ENCODE measurements at places on chromosomes 2 and 18.
A peak's percentile ranks its signal among the peaks of the same experiment; 100 is the strongest.

DNA sequence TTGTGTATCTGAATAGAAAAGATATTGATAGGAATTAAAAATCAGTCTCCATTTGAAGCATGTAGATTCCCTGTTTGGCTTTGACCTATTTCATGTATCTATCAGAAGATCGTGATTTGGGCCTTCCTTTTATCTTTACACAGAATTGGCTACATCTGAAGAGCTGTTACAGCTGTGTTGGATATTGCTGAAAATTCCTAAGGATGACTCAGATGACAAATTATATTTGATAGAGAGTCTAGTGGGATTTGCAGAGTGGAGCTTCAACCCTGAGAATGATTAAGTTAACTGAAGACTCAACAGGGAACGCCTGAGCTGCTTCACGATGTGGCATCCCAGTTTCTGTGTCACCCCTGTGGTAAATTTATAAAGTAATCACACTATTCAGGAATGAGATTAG is 4.9 kb upstream of the COL3A1 start:
- no peak for DNase-seq

DNA sequence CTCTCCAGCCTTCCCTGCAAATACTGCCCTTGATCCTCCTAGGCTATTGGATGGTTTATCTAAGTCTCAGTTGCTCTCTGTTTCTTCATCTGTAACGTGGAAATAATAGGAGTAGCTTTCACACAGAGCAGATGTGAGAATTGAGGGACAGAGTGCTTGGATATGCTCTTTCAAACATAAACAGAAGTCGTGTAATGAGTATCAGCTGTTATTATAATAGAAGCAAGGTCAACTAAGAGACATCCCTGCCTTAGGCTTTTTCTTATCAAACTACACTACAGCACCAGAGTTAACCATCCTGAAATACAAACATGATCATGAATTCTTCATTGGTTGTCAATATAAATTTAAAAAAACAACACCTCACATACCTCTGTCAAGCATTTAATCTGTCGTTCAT is 138.2 kb downstream of the DOK6 start:
- DNase-seq: no peak

DNA sequence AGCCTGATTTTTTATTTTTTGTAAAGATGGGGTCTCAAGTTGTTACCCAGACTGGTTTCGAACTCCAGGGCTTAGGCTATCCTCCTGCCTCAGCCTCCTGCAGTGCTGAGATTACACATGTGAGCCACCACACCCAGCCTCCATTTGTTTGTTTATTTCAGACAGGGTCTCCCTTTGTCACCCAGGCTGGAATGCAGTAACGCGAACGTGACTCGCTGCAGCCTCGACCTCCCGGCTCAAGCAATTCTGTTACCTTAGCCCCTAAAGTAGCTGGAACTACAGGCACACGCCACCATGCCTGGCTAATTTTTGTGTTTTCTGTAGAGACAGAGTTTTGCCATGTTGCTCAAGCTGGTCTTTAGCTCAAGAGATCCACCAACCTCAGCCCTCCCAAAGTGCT is 27.2 kb downstream of the UBXN4 start:
- no peak for DNase-seq

GRCh38 chr2:197284956-197285355 is 25.6 kb downstream of the ANKRD44 start:
- DNase-seq: no peak

DNA sequence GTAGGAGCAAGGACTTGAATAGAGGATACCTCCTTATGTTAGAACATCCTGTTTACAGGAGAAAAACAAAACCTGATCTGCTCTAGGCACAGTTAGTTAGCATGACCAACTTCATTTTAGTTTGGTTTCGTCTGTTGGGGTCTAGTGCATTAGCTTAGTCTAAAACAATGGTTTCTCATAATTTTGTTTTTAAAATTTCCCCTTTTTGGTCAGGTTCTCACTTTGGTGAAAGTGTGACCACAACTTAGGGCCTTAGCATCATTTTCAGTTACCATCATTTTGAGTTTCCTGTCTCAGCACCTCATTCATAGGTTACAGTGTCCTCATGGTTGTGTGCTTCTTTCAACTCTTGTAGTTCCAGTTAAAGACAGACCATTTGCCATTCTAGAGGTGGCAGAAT is 1277.0 kb upstream of the SLC39A10 start:
- no peak for DNase-seq

GRCh38 chr2:137770166-137770565 is 194.1 kb upstream of the HNMT start:
- DNase-seq: no peak

GRCh38 chr2:120631724-120632123 is 103.9 kb upstream of the GLI2 start:
- no peak for DNase-seq

GRCh38 chr2:98698896-98699295 is 32.0 kb downstream of the MGAT4A start:
- no peak for DNase-seq

- DNase-seq: no peak
Measured at GRCh38 chr2:101806123-101806522, 108.6 kb downstream of the MAP4K4 start.

DNA sequence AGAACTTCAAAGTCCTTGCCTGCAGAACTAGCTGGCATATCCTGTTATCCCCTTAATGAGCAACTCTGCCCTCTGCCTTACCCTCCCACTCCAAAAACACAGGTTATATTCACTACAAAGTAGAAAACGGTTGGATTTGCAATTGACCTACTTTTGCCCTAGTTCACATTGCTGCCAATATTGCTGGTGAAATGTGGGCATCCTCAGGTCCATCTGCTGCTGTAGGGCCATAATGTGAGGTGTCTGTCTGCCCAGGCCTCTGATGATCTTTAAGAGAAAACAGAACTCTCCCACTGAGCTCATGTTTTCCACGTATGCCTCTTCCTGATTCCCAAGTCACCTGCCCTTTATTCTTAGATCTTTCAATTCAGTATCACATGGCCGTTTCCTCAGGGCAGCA is 294.0 kb upstream of the CDH20 start:
- DNase-seq: no peak

GRCh38 chr2:139217641-139218040 is 437.5 kb upstream of the NXPH2 start:
- DNase-seq: no peak

GRCh38 chr2:9310377-9310776 is 103.8 kb downstream of the ASAP2 start:
- no peak for DNase-seq

DNA sequence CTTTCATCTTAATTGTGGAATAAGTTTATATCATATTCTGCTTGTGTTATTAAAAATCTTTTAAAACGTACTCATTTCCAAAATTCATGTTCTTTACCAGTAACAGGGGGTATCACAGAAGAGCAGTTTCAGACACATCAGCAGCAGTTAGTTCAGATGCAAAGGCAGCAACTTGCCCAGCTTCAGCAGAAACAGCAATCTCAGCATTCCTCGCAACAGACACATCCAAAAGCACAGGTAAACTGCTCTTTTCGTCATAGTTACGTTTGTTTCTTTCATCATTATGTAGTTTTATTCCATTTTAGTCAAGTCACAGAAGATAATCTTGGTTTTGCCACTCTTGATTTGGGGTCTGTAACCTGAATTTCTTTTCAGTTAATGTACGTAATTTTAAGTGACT is 93.5 kb upstream of the KIF5C start:
- no peak for DNase-seq

DNA sequence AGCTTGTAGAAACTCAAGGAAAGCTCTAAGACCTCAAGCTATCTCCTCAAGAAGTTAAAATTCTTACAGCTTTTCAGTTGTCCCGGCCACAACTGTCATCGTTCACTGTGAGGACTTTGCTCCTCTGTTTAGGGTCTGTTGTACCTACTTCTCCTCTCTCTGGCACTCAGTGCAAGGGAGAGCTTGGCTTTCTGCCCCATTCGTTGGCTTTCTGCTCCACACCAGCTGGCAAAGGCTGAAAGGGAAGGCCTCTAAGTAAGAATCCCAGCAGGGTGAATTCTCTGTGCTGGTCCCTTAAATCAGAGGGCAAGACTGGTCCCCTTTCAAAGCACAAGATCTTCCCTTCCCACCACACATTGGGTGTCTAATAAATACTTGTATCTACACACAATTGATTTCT is 17.3 kb downstream of the ZBTB7C start:
- no peak for DNase-seq

DNA sequence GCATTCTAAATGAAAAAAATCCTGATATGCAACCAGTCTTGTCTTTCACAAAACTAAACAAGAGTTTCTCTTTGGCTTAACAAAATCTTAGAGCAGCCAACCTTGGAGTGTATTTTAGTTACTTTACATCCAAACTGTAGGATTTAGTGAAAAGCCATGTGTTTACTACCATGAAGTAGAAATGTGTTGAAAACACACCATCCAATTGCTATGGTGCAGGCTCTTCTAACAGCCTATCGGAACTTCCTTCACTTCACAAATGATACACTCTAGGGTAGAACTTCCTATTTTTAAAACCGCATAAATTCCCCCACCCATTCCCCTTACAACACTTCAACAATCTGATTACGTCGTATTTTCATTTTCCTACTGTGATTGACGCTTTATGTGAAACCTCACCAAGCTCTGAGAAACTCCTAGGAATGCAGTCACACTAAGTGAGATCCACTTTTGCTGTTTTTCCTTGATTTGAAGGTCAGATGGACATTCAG is 74.4 kb upstream of the MAP4K4 start:
- no peak for DNase-seq

- DNase-seq: no peak
Measured at GRCh38 chr2:175677880-175678279, 324.2 kb downstream of the LNPK start.

DNA sequence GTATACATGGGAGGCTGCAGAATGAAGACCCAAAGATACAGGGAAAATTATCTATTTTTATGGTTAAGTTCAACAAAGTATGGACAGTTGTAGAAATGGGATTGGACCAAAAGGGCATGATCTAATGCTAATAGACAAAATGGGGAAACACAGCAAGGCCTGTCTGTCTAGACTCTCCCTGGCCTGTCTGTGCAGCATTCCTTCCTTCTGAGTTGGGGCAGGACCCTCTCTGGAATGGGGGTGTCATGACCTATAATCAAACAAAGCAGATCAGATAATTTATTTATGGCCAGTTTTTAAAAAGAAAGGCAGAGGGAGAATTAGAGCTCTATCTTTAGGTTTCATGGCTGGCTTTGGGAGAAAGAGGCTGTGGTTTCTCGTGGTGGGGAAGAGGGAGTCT is 104.4 kb downstream of the CTIF start:
- DNase-seq: no peak

GRCh38 chr2:7480431-7480830 is 563.2 kb downstream of the RNF144A start:
- no peak for DNase-seq

DNA sequence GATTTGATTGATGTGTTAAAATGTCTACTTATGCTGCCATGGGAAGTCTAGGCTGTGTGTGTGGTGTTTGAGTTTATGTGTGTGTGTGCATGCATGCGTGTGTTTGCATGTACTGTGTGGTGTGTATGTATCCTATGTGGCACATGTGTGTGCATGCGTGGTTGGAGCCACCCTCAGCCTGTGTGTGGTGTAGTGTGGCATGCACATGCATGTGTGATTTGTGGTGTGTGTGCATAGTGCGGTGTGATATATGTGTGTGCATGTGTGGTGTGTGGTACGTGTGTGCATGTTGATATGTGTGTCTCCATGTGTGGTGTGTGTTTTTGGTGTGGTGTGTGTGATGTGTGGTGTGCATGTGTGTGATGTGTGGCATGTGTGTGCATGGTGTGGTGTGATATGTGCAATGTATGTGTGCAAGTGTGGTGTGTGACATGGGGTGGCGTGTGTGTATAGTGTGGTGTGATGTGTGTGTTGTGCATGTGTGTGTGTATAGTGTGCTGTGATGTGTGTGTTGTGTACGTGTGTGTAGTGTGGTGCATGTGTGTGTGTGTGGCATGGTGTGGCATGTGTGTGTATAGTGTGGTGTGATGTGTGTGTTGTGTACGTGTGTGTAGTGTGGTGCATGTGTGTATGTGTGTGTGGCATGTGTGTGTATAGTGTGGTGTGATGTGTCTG is 66.6 kb upstream of the HDAC4 start:
- DNase-seq: peak; percentile 18

DNA sequence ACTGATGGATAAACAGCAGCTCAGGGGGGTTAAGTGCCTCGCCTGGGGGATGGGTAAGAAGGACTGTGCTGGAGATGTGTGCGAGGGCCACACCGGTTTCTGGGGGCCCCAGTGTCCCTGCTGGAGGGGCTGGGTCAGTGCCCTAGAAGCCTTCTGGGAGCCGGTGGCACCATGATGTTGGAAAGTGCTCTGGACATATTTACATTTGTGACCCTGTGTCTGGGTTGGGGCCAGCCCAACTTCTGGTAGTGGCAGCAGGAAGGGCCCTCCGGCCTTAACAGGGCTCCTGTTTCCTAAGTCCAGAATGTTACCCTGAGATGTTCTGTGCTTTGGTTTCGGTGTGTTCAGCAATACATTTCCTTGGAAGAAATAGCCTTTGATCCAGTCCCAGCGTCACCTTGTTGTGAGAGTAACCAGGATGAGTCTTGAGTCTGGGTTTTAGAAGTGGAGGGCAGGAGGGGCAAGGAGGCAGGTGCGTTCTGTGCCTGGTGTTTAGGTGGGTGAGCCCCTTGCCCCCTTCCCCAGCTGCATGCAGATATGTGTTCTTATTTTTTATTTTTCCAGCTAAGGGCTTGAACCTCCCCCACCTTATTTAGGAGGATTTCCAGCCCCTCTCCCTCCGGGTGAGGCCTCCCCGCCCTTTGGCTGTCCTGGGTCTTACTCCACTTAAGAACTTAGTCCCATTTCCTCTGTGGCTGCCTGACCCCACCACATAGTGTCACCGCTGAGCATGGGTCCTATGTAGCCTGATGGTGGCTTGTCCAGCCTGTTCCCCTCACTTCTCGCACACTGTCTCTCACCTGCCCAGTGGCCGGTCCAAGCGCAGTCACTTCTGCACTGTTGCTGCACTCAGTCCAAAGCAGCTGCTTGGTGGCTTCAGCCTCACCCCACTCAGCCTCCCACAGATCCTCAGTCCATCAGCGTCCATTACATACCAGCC is 132.7 kb upstream of the HS6ST1 start:
- peak; percentile 64 for DNase-seq

GRCh38 chr2:28142386-28142785 is 250.3 kb upstream of the FOSL2 start:
- no peak for DNase-seq

- DNase-seq: no peak
Measured at GRCh38 chr18:54263904-54264336, 5.4 kb upstream of the POLI start.

GRCh38 chr2:183389546-183390080 is 265.4 kb downstream of the NUP35 start:
- no peak for DNase-seq

GRCh38 chr2:240131941-240132650 is 4.0 kb downstream of the COPS9 start:
- peak; percentile 47 for DNase-seq

- DNase-seq: no peak
Measured at GRCh38 chr2:189142893-189143759, 36.4 kb downstream of the COL5A2 start.

- no peak for DNase-seq
Measured at GRCh38 chr2:5370158-5370557, 322.0 kb upstream of the SOX11 start.

GRCh38 chr2:179669196-179669595 is 192.2 kb downstream of the ZNF385B start:
- DNase-seq: no peak

Measured in suprapubic skin (tissue), 4 donors.